CD4-positive, alpha-beta T cell treated with Interleukin-6 at 100 ng/mL for 8 hours (primary cell): ENCODE measurements at places on chromosomes 16 and 17.

- DNase-seq = peak; percentile 71
Measured at GRCh38 chr17:49210158-49211029, at the start of the genes ABI3 and GNGT2. Gene ABI3, plus strand, starts transcription at chr17:49210707. Its CDS starts 18 bp downstream, at chr17:49210725. Gene GNGT2, minus strand, starts transcription at chr17:49210574. Its CDS starts 3,152 bp downstream, at chr17:49207422.

- no peak for DNase-seq
Measured at GRCh38 chr17:57373048-57373447, 116.7 kb downstream of the MSI2 start.

- no peak for DNase-seq
Measured at GRCh38 chr16:73792199-73793020, 504.2 kb upstream of the PSMD7 start.

DNA sequence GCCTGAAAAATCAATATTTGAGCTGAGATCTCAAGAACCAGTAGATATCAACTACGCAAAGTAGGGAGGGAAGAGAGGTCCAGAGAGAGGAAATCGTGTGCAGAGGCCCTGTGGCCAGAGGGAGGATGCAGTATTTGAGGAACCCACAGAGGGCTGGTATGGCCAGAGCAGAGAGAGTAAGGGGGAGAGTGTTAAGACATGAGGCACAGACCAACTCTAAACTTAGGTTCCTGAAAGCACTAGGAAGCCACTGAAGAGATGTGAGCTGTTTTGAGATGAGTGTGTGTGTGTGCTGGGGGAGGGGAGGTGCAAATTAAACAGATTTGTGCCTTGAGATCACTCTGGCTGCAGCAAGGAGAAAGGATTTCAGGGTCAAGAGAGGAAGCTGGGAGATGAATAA is 10.9 kb downstream of the SLC13A2 start:
- DNase-seq = no peak

DNA sequence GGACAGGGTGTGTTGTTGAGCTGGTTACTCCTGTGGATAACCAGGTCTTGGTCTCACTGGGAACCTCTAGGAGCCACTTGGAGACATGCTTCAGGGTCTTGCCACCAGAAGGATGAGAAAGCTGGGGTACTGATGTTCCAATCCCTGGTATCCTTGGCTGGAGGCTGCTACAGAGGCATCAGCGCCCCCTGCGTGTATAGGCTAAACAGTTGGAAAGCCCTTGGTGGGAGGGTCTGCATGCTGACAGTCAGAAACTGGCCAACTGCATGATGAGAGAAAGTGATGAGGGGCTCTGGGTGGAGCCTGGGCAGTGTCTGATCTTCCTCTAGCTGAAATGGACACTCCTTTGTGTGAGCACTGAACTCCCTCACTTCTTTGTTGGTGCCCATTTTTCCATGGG is 536.9 kb downstream of the XYLT1 start:
- DNase-seq = no peak

DNA sequence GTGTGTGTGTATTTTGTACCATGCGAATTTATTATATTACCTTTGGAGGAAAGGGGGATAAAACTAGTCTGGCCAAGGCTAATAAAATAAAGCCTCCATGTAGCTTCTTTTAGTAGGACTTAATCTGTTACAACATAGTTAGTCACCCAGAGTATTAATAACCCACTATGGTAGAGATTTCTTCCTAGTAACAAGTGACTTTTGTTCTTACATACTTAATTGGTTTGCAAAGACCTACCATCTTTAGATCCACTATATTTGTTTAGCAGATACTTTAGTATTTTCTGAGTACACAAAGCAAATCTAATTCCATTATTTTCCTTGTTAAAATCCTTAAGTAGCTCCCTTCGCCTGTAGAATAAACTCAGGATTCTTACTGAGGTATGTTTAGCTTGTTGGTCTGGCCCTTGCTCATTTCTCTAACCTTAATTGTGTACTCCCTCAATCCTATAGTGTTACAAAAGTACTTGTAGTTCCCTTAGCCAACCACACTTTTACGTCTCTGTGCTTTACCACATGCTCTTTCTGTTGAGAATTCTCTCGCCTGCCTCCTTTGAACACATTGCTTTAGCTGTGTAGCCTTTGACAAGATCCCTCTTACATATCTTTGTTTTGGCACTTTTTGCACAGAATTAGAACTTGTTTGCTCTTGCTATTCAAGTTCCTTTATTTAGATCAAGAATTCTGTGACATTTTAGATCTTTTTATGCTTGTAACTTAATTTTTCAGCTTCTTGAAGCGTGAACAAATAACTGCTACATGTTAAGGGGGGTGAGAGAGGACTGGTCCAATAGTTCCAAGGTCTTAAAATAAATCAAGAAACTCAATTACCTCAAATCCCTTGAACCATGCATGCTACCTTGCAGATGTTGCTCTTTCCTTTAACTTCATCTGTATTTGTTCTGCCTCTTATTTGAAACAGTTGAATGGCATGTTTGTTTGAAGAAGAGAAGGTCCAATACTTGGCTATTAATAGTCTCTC is 23.8 kb downstream of the CLTC start:
- no peak for DNase-seq

DNA sequence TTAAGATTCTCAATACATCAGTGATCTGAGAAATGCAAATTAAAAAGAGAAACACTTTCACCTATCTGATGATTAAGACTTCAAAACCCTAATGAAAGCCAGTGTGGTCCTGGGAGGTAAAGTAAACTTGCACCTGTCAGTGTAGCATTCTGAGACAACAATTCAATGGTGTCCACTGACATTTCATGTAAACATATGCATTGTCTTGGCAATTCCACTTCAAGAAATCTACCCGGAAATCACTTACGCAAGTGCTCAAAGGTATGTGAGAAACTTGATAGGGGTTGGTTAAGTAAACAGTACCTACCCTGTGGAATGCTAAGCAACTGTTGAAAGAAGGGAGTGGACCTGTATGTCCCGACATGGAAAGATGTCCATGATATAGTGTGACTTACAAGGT is 2.1 kb downstream of the ST6GALNAC1 start:
- DNase-seq = no peak

DNA sequence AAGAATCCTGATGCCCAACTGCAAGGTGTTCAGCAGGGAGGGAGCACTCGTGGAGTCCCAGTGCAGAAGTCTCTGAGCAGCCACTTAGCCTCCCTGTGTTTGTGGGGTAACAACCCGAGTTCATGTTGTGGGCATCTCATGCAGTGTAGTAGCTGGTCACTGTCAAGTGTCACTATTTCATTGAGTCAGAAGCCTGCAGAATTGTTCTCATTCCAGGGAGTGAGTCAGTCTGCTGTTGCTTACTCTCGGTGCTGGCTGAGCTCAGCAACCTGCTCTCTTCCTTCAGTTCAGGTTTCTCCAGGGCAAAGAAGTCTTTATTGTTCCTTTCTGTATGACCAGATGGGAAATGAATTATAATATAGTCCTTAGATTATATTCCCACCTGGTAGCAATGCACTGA is 24.1 kb downstream of the HMOX2 start:
- no peak for DNase-seq

DNA sequence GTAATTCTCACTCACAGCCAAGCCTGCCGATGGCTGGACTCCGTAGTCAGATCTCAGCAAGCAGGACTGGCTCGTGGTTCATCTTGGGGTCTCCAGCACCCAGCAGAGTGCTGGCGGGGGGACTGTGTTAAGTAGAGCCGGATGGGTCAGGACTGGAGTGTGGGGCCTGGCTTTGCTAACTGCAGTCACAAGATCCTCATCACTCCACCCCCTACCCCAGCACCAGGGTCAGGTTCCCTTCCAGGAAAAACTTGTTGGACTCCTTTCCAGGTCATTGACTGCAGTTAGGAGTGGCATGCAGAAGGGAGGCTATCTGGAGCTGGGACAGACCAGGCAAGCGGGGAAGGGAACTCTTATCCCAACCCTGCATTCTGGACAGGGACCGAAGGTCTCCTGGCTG is 6.0 kb downstream of the CIITA start:
- DNase-seq = no peak

GRCh38 chr17:50298018-50298417 is 23.8 kb downstream of the TMEM92 start:
- no peak for DNase-seq

GRCh38 chr17:64687376-64687775 is 25.3 kb upstream of the SMURF2 start:
- DNase-seq = no peak

DNA sequence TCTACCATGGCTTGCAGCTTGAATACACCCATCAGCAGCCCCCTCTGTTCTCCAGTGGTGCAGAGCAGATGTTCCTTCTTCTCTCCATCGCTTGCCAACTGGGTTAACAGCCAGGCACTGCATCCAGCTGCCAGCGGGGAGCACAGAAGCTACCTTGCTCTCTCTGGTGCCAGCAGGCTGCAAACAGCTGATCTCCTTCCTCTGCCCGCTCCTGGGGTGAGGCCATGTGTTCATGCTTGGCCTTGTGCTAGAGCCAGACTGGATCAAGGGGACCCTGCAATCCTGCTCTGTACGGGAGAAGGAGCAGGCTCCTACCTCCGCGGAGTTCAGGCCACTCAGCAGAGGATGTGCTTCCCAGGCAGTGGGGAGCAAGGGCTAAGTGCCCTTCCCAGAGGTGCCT is 24.1 kb upstream of the ENGASE start:
- no peak for DNase-seq

DNA sequence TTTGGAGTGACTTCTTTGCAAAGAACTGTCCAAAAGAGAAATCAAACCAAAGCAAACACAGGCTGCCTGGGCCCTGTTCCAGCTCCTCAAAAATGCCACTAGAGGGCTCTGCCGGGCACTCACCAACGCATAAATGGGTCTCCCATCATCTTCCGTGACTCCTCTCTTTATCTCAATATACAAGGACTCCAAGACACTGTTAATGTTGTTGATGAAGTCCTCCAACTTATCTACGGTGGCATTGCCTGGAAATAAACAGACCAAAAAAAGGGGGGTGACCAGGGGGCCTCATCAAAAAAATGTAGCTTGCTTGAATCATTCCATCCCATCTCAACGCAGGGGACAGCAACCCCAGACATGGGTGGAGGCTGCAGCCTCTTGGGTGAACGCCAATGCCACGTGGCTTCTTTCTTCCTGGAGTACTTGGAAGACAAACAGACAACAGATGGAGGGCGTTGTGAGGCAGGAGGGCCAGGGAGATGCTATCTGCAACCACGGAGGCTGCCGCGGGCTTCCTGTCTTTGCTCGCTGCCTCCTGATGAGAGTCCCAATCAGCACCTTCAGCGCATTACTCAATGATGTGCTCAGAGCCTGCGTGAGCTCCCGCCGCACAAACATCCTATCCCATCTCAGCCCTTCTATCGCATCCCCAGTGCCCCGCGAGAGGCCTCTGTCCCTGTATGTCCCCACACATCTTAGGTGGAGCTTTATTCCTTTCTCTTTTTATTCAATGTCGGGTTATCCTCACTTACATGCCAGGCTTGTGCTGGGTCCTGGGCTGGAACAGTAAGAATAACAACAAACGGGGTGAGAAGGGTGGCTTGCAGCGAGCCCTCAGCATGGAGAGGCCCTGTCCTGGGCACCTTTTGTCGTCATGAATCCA is 32.0 kb downstream of the KDM8 start:
- DNase-seq = peak; percentile 94

DNA sequence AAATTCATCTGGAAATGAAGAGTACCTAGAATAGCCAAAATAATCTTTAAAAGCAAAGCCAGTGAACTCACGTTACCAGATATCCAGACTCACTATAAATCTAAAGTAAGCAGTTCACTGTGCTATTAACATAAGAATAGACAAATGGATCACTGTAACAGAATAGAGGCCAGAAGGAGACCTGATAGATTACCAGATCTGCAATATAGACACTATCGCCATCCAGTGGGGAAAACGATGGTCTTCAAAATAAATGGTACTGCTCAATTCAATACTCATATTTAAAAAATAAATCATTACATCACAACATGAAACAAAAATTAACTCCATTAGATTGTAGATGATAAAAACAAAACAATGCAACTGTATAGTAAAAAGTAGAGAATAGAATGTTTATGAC is 158.6 kb upstream of the CDH8 start:
- no peak for DNase-seq

- no peak for DNase-seq
Measured at GRCh38 chr17:48995974-48996721, 1.0 kb upstream of the IGF2BP1 start.

GRCh38 chr16:4351880-4352279 is 759 bp upstream of the PAM16 start:
- no peak for DNase-seq

DNA sequence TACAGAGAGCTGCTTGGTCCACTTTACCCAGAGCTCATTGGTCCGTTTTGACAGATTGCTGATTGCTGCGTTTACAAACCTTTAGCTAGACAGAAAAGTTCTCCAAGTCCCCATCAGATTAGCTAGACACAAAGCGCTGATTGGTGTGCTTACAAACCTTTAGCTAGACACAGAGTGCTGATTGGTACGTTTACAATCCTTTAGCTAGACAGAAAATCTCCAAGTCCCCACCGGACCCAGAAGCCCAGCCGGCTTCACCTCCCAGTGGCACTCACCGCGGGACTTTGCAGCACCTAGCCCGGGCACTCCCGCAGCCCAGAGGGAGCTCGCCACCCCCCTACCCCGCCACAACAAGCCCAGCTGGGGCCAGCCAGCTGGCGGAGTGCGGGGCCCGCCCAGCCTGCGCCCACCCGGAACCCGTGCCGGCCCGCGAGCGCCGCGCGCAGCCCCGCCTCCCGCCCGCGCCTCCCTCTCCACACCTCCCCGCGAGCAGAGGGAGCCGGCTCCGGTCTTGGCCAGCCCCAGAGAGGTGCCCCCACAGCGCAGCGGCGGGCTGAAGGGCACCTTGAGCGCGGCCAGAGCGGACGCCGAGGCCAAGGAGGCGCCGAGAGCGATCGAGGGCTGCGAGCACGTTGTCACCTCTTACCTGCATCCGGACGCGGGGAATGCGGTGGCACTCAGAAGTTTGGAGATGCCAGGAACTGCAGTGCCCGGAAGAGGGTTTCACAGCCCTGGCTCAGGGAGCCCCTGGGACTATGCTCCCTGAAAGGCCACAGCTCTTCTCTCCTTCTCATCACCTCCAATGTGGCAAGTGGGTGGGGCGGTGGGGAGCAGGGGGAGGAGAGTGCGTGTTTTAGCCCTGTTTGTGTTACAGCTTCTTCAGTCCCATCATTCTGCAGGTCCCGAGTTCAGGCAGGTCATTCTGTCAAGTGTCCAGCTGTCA is 1504.5 kb downstream of the CDH11 start:
- no peak for DNase-seq

GRCh38 chr17:67829331-67829730 is 4.0 kb downstream of the BPTF start:
- peak; percentile 43 for DNase-seq

DNA sequence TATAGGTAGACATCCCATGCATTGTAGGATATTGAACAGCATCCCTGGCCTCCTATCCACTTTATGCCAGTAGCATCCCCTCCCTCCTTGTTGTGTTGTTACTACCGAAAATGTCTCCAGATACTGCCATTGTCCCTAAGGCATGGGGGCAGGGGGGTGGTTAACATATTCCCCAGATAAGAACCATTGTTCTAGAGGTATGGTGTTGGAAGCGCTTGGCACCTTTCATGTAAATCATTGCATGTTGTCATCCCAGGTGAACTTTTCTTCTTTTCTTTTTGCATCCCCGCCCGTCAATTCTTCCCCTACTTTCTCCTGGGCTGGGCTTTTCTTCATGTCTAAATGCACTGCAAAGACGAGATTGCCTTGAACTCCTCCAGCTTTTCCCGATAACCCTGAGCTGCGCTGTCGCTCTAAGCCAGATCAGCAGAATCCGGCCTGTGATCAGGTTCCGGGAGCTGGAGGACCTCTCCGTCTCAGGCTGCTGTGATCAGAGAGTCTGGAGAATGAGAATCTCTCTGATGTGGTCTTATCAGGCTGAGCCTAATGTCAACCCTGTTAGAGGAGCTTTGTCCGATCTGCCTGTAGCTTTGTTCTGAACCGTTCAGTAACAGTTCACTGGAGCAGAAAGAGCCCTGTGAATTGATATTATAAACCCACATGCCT is 76.2 kb downstream of the RBFOX1 start:
- no peak for DNase-seq
